ENCODE measurements at places on chromosomes 6 and 20. TPM values are rescaled to one million over a fixed set of nuclear protein-coding genes. Genes with fewer than 3 reads are reported as not detected.

- peak overlapping the region; percentile 10 for H3K27ac ChIP-seq
- H3K4me3 ChIP-seq, result no peak overlapping the region
- H3K36me3 ChIP-seq, result peaks cover 17% of the 10 kb centered on the region
- H3K27me3 ChIP-seq, result no peaks in the 10 kb centered on the region
- no peak for DNase-seq
These were observed 145.6 kb downstream of the JARID2 start for GRCh38 chr6:15391500-15391899.

GRCh38 chr6:140872885-140873284 lies 1259.8 kb upstream of the GJE1 start:
- H3K36me3 ChIP-seq, result no peaks in the 10 kb centered on the region
- H3K27ac ChIP-seq, result no peak overlapping the region
- no peak for DNase-seq
- H3K4me3 ChIP-seq, result no peak overlapping the region
- no peaks in the 10 kb centered on the region for H3K27me3 ChIP-seq

- H3K4me1 ChIP-seq, result no peaks in the 10 kb centered on the region
- no peak overlapping the region for H3K4me3 ChIP-seq
- H3K27ac ChIP-seq, result no peak overlapping the region
- H3K27me3 ChIP-seq, result no peaks in the 10 kb centered on the region
These were observed 45.6 kb upstream of the CD93 start for GRCh38 chr20:23131766-23132165.

DNA sequence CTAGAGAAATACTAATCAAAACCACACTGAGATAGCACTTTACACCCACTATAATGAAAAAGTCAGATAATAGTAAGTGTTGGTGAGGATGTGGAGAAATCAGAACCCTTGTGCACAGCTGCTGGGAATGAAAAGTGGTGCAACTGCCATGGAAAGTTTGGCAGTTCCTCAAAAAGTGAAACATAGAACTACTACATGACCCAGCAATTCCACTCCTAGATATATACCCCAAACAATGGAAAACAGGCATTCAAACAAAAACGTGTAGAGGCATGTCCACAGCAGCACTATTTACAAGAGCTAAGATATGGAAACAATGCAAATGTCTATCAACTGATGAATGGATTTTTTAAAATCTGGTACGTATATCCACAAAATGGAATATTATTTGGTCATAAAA lies 117.5 kb upstream of the C6orf118 start:
- no peak overlapping the region for H3K4me3 ChIP-seq
- H3K27ac ChIP-seq, result no peak overlapping the region
- H3K36me3 ChIP-seq, result no peaks in the 10 kb centered on the region
- no peak for DNase-seq
- no peaks in the 10 kb centered on the region for H3K4me1 ChIP-seq

- no peak for DNase-seq
- no peaks in the 10 kb centered on the region for H3K27me3 ChIP-seq
- no peak overlapping the region for H3K4me3 ChIP-seq
- H3K27ac ChIP-seq, result no peak overlapping the region
These were observed 4.4 kb downstream of the SMLR1 start for GRCh38 chr6:130831607-130832006.

- no peak overlapping the region for H3K4me3 ChIP-seq
- H3K27me3 ChIP-seq, result no peaks in the 10 kb centered on the region
- no peaks in the 10 kb centered on the region for H3K4me1 ChIP-seq
These were observed 29.8 kb downstream of the FAM83B start for GRCh38 chr6:54876365-54876764.

DNA sequence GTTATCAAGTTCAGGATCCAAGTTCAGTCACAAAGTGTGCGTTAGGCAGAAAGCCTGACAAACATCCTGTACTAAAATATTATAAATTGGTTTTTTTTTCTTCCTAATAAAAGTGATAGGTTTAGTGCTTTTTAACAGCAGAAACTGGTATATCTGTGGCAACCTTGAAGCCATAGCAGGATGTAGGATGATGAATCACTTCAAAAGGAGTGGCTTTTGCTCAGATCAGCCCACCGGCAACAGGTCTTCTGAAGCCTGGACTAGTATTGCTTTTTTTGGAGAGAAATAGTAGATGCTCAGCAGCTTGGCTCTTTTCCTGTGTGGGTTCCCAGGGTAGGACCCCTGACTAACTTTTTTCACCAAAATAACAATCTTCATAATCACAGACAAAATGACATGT lies 190.8 kb downstream of the EPM2A start:
- H3K27ac ChIP-seq, result no peak overlapping the region
- H3K27me3 ChIP-seq, result peaks cover 10% of the 10 kb centered on the region
- DNase-seq, result no peak
- H3K4me1 ChIP-seq, result no peaks in the 10 kb centered on the region

DNA sequence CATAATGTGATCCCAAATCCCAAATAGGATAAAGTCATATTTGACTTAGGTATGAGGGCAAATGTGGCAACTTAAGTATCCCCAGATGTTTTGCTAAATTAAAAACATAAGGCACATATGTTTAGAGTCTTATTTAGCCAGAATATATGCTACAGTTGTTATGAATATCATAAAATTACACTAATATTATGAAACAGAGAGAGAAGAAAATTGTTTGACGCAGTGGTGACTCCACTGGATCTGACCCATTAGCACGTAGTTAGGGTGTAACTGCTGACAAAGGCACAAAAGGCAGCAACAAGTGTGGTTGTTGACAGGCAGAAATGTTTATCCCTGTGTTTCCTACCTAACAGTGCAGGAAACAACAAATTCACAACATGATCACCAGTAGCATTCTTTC lies 152.4 kb upstream of the THBS2 start:
- no peak overlapping the region for H3K27ac ChIP-seq
- no peaks in the 10 kb centered on the region for H3K36me3 ChIP-seq
- H3K4me1 ChIP-seq, result no peaks in the 10 kb centered on the region
- DNase-seq, result no peak
- no peak overlapping the region for H3K4me3 ChIP-seq
- H3K27me3 ChIP-seq, result peaks cover 24% of the 10 kb centered on the region

DNA sequence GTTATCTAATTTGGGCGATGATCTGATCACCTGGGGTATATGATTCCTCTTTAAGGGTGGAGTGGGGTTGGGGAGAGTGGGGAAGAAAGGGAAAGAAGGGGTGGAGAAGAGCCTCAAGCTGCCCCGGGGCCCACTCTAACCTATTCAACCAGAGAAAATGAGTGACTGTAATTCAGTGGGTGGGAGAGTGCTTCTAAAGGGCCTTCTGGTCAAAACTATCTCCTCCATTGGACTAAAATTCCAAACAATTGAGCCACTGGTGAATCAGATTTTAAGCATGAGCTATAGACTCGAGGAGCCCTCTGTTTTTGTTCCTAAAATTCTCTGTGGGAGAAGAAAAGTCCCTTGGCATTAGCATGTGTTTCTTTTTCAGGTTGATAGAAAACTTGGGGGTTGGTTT lies 296.8 kb downstream of the CLIC5 start:
- H3K4me1 ChIP-seq, result peaks cover 50% of the 10 kb centered on the region
- peaks cover 3% of the 10 kb centered on the region for H3K36me3 ChIP-seq
- no peak for DNase-seq

- DNase-seq, result no peak
- no peaks in the 10 kb centered on the region for H3K36me3 ChIP-seq
- no peaks in the 10 kb centered on the region for H3K27me3 ChIP-seq
- no peak overlapping the region for H3K4me3 ChIP-seq
- H3K27ac ChIP-seq, result no peak overlapping the region
These were observed 406.1 kb upstream of the HSF2 start for GRCh38 chr6:121993362-121993761.

DNA sequence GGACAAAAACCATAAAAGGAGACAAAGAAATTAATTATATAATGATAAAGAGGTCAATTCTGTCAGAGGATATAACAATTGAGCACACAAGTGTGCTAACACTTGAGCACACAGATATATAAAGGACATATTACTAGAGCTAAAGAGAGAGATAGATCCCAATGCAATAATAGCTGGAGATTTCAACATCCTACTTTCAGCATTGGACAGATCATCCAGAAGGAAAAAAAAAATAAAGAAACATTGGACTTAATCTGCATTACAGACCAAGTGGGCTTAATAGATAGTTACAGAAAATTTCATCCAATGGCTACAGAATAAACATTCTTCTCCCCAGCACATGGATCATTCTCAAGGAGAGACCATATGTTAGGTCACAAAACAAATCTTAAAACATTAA lies 9.9 kb downstream of the VNN1 start:
- peaks cover 47% of the 10 kb centered on the region for H3K27me3 ChIP-seq
- H3K27ac ChIP-seq, result no peak overlapping the region
- H3K4me3 ChIP-seq, result no peak overlapping the region

DNA sequence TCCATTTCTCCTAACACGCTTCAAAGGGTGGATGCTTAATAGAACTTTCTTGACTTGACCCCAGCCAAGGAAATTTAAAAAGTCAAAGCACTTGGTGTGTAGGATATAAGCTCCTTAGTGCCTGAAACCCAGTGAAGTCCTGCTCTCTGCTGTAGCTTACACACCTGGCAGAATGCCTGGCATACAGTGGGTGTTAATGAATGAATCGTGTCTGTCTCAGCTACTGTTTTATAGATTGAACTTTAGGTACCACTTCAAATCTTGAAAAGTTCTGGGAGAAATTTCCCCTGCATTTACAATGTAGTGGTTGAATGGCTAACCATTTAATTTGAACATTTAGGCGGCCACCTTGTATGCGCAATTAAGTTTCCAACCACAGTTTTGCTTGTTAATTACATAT lies 70.5 kb upstream of the ZNF217 start:
- DNase-seq, result no peak
- no peak overlapping the region for H3K27ac ChIP-seq
- no peaks in the 10 kb centered on the region for H3K36me3 ChIP-seq
- no peaks in the 10 kb centered on the region for H3K27me3 ChIP-seq
- peaks cover 39% of the 10 kb centered on the region for H3K4me1 ChIP-seq

DNA sequence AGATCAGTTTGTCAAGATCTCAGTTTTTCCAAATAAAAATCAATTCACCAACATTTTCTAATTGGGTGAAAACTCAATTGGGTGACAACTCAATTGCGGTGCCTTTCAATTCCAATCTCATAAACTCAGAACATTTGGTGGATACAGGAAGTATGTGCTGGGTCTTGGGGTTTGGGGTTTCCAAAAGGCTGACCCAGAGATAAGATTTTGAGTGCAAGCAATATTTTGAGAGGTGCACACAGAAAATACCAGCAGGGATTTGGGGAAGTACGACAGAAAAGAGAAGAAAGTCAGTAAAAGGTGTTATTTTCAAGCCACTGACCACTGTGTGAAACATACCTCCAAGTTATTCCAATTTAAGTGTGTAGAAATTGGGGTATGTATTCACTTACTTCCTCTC lies 258.0 kb downstream of the PHACTR1 start:
- no peak overlapping the region for H3K4me3 ChIP-seq
- no peak for DNase-seq
- peaks cover 7% of the 10 kb centered on the region for H3K27me3 ChIP-seq
- H3K36me3 ChIP-seq, result no peaks in the 10 kb centered on the region

GRCh38 chr6:83431545-83432155 lies 799 bp upstream of the ME1 start:
- DNase-seq, result no peak
- H3K4me1 ChIP-seq, result no peaks in the 10 kb centered on the region
- no peak overlapping the region for H3K4me3 ChIP-seq
- H3K36me3 ChIP-seq, result no peaks in the 10 kb centered on the region
- no peak overlapping the region for H3K27ac ChIP-seq

The SEC23B gene
- total RNA-seq, result 129 TPM

The GPX5 gene
- not detected for total RNA-seq

The LY6G6F gene
- not detected for total RNA-seq

The PRSS16 gene
- 5.3 TPM for total RNA-seq

The LY6G5C gene
- 2.3 TPM for total RNA-seq
